ENCODE measurements at places on chromosomes 13 and 19. TPM values are rescaled to one million over a fixed set of nuclear protein-coding genes. Genes with fewer than 3 reads are reported as not detected.

KLK4 gene
- total RNA-seq, result not detected

ZGLP1 gene
- 6.8 TPM for total RNA-seq

CRYL1 gene
- total RNA-seq, result 79.9 TPM

PSG1 gene
- not detected for total RNA-seq

ZNF221 gene
- total RNA-seq, result 11.6 TPM

ZNF69 gene
- total RNA-seq, result 23.3 TPM

All from metanephros (tissue), 2 donors.